ENCODE measurements at places on chromosomes 4 and X. TPM values are rescaled to one million over a fixed set of nuclear protein-coding genes. Genes with fewer than 3 reads are reported as not detected.

CCNB3 gene
- total RNA-seq: 0.82 TPM

FAM156B gene
- total RNA-seq: 21.5 TPM

HAUS3 gene
- total RNA-seq: 17.9 TPM

TRPC3 gene
- total RNA-seq: 0.91 TPM

ESX1 gene
- not detected for total RNA-seq

CXCL6 gene
- total RNA-seq: not detected

PAGE5 gene
- not detected for total RNA-seq

XAGE1A gene
- not detected for total RNA-seq

OPRPN gene
- total RNA-seq: not detected

TAF1 gene
- total RNA-seq: 40.7 TPM

TASL gene
- not detected for total RNA-seq

ZNF518B gene
- total RNA-seq: not detected

MYL5 gene
- 17.1 TPM for total RNA-seq

ZAR1 gene
- not detected for total RNA-seq

LONRF3 gene
- 0.84 TPM for total RNA-seq

PPEF2 gene
- total RNA-seq: not detected

UGT2B17 gene
- total RNA-seq: 0.19 TPM

CLNK gene
- not detected for total RNA-seq
